ENCODE measurements at places on chromosomes 1 and 21.

GRCh38 chr1:200535605-200536004 is 84.9 kb downstream of the KIF14 start:
- peak; percentile 37 for DNase-seq

GRCh38 chr1:151711044-151711800 is 5.4 kb downstream of the CELF3 start:
- no peak for DNase-seq

DNA sequence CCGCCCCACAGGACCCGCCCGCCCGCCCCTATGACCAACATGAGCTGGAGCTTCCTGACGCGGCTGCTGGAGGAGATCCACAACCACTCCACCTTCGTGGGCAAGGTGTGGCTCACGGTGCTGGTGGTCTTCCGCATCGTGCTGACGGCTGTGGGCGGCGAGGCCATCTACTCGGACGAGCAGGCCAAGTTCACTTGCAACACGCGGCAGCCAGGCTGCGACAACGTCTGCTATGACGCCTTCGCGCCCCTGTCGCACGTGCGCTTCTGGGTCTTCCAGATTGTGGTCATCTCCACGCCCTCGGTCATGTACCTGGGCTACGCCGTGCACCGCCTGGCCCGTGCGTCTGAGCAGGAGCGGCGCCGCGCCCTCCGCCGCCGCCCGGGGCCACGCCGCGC is 7.9 kb upstream of the IBA57 start:
- DNase-seq = no peak

DNA sequence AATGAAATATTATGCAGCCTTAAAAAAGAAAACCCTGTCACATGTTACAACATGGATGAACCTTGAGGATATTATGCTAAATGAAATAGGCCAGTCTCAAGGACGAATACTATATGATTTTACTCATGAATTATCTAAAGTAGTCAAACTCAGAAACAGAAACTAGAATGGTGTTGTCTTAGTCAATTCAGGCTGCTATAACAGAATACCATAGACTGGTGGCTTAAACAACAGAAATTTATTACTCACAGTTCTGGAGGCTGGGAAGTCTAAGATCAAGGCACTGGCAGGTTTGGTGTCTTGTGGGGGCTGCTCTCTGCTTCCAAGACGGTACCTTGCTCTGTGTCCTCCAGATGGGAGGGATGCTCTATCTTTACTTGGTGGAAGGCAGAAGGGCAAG is 113.8 kb upstream of the DNAH14 start:
- DNase-seq = no peak

- no peak for DNase-seq
Measured at GRCh38 chr1:245301921-245302320, 147.1 kb downstream of the KIF26B start.

DNA sequence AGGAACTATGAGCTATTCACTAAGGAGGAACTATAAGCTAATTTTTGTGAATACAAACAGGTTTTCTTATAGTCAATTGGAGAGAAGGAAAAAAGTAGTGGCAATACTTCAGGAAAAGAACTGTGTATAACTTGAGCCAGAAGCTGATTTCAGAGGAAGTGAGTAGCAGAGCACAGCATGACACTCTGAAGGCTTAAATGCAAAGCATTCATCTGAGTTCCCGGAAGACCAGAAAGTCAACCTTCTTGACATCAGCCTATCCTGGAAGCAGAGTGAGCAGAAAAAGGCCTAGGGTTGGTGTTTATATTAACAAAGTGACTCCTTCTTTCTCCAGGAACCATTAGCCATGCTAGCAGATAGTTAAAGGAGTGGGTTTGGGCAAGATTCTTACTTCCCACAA is 545.2 kb downstream of the MRPL39 start:
- peak; percentile 17 for DNase-seq

- peak; percentile 6 for DNase-seq
Measured at GRCh38 chr1:56433056-56433577, 146.2 kb downstream of the PLPP3 start.

- peak; percentile 34 for DNase-seq
Measured at GRCh38 chr1:108049178-108049819, 84.3 kb upstream of the VAV3 start.

GRCh38 chr1:193736507-193736906 is 550.1 kb upstream of the B3GALT2 start:
- no peak for DNase-seq
